Posterior vena cava (tissue), 2 donors: ENCODE measurements at places on chromosomes 7 and 10. TPM values are rescaled to one million over a fixed set of nuclear protein-coding genes. Genes with fewer than 3 reads are reported as not detected.

DNA sequence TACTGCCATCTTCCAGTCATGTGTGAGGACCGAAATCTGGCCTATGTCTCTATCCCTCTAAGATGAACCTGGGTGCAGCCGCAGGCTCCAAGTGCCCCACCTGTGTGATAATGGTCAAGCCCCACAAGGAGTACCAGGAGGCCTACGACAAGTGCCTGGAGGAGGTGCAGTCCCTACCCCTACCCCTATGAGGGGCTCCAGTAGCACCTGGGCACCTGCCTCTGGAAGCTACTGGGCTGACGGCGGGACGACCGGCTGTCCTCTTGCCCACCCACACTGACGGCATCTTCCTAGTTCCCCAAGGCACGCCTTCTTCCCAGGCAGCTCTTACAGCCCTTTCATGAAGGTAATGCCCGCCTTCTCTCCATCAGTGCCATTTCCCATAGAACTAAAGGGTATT is 47.4 kb downstream of the HOXA1 start:
- DNase-seq, result no peak

GRCh38 chr10:73310475-73310874 is 48.2 kb downstream of the CFAP70 start:
- DNase-seq, result no peak

DNA sequence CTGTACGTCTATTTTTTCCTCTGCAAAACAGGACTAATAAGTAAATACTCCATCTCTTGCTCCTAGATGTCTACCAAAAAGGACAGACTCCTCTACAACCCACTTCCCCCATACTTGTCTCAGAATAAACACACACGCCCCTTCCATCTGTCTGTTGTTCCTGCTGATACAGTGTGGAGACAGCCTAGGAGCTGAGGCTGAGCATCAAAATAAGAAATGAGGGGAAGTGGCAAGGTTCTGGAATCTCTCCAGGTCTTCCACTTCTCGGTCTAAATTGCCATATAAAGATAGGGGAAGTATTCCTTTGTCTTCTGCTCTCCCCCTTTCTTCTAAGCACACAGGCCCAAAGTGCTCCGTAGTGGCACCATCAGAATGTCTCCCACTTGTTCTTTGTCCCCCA is 30.8 kb upstream of the VSIR start:
- no peak for DNase-seq

The NYAP1 gene
- total RNA-seq, result 1.4 TPM

- peak; percentile 62 for DNase-seq
These were observed 40.3 kb downstream of the PPIF start for GRCh38 chr10:79387466-79387973.

The WASHC2A gene
- 33.5 TPM for total RNA-seq

The UCN3 gene
- not detected for total RNA-seq

DNA sequence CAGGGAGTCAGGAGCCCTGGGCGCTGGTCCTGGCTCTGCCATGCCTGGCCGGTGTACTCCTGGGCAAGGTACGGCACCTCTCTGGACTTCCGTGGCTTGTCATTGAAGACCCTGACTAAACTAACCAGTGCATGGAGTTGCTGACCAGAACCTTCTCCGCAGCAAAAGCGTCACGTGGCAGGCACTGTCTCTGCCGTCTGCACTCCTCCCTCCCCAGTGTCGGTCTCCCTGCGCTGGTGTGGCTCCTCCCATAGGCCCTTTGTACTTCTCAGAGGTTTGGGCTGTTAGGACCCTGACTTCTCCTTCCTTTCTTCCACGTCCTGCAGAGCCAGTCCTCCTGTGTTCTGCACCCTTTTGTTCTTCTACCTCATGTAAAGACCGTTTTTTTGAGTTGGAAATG is 100.6 kb upstream of the CREB5 start:
- DNase-seq, result no peak
